ENCODE measurements at places on chromosomes 4 and X.
A peak's percentile ranks its signal among the peaks of the same experiment; 100 is the strongest.

DNA sequence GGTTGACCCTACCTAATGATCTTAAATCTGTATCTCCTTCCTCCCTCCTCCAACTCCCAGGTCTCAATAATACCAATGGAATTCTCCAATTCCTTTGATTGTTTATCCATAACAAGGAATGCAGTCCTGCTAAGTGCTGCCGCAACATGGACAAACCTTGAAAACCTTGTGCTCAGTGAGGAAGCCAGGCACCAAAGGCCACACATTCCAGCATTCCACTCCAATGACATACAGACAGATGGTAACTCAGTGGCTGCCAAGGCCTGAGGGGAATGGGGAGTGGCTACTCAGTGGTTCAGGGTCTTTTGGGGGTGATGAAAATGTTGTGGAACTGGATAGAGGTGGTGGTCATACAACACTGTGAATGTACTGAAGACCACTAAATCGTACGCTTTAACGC lies 10.4 kb downstream of the HAUS7 start:
- no peak for DNase-seq

DNA sequence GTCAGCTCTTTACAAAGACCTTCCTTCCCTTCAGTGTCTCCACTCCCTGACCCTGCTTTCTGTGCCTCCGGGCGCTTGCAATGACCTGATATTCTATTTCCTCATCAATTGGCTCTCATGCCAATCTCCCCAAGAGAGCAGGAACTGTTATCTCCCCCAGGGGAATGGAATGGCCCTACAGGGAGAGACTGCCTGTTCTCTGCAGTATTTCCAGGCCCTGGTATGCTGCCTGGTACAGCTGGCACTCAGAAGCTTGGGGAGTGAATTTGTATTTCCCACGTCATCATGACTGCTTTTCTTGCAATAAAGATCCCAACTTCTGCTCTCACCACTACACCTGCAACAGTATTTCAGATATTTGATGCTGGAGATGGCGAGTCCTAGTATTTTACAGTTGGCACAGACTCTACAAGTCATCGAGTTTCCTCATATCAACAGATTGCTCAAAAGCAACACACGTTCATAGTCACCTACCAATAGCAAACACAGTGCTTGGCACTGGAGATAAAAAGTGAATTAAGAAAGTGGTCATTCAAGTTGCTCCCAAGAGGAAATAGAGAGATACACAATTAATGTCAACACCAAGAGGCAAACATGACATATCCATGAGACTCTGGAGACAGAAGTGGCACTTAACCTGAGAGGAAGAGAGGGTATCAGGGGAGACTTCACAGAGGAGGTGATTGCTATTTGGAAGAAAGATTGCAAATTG lies 90.5 kb upstream of the EGFL6 start:
- no peak for DNase-seq

DNA sequence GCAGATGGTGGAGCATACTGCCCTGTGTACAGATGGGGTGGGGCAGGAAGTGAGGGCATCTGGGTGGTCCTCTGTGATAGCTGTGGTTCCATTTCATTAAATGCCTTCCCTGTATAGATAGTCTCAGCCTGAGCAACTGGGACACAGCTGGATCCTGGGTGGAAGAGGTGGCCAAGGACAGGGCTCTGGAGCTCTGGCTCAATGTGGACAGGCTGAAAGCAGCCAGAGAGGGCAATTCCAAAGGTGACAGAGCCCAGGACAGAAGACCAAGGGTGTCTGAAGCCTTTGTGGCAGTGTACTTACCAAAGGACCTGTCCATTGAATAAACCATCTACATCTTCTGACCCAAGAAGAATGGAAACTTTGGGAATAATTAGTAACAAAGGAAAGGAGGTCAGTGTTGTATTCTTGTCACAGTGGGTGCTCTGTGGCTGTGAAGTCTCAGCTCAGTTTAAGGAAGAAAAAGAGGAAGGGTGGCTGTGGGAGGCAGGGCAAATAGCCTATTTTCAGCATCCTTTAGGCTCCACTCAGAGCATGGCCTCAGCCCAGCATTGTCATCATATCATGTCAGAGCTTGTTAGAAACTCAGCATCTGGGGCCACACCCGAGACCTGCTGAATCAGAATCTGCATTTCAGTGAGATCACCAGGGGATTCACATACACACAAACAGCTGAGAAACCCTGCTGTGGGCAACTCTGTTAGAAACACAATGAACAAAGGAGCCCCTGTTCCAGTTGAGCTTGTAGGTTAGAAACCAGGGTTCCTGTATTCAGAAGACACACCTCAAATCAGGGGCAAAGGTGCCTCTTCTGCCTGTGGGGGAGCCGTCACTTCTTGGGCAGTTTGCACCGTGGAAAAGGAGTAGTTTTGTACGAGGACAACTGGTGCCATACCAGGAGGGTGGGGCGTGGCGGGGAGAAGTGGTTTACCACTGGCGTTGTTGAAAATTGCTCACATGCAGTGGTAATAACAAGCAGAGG lies 168.6 kb downstream of the PTTG2 start:
- no peak for DNase-seq

GRCh38 chrX:2391869-2392606 lies 108.7 kb downstream of the DHRSX start:
- peak; percentile 83 for DNase-seq

DNA sequence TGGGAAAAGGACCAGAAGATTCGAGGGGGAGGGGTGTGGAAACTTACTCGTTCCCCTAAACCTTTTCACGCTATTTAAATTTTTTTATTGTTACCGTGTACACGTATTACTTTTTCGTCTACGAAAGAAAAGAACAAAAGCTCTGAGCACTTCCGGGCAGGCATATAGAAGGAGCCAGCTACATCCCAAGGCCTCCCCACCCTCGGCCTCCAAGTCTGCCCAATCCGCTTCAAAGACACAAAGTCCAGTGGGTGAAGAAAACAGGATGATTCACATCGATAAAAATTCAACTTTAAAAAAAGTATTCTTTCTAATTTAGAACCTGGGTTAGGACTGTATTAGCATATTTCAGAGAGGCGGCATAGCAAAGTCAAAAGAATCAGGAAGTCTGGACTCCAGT lies 23.1 kb downstream of the SEL1L3 start:
- DNase-seq: no peak

DNA sequence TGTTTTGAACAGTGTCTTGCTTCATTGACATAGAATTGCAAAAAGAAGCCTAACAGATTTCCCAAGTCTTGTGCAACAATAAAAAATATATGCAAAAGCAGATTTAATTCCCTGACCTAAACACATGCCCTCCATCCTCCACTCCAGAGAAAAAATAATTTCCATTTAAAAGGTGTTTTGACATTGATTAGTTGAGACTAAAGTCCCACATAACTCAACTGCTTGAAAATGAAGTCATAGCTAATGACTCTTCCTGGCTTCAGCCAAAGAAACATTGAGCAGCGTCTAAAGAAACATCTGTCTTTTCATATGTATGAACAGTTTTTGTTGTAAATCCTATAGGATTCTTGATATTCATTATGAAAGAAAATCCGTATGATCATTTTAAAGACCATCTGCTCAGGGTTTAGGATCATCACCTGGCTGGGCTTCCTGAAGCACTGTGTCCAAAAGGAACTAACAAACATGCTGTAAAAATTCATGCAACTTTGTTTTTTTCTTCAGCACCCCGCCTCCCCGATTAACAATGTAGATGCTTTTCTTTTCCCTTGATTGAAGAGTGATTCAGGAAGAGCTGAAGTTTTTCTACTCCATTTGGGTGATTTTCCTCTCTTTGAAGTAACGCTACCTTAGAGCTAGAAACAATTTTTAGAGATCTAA lies 273.4 kb downstream of the HS3ST1 start:
- DNase-seq: no peak

DNA sequence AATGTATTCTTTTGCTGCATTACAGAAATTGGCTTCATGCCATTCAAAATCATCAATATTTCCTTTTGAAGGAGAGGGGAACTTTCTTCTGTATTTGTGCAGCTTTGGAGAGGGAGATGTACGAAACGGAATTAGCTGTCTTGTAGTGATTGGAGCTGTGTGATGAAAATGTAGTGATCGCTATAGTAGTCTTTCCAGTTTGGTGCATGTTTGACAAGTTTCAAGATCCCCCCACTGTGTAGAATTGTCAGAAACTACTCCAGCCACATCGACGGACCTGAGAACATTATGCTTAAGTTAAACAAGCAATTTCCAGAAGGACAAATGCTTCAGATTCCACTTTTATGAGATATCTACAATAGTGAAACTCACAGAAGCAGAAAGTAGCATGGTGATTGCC lies 21.6 kb upstream of the MAGEA1 start:
- DNase-seq: no peak

- DNase-seq: no peak
Measured at GRCh38 chr4:89347363-89348025, 39.9 kb upstream of the GPRIN3 start.

DNA sequence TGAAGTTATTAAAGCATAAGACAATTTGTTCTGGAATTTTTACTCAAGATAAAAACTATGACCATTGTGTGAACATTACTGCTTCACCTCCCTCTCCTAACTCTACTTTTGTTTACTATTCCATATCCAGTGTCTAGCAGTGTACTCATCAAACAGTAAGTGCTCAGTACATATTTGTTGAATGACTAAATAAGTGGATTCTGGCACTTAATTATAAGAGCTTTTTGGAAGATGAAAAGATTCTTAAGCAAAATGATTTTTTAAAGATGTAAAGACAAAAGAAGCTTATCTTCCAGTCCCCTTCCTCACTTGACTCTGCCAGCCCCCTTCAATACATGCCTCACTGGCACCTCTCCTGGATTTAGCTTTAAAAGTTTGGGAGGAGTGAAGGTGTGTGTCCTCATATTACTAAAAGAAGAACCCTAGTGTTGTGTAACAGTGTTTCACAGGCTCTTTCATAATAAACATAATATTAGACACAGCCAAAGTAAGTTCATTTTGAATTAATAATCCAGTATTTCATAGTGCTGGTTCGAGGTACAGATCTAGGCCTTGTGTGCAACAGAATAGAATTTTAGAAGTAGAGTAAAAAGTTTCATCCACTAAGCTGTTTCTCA lies 53.0 kb downstream of the GAB1 start:
- no peak for DNase-seq

- no peak for DNase-seq
Measured at GRCh38 chr4:152864361-152864760, 71.8 kb upstream of the FHDC1 start.
